Hepatocyte (in vitro differentiated cells): ENCODE measurements at places on chromosomes 1 and 21. TPM values are rescaled to one million over a fixed set of nuclear protein-coding genes. Genes with fewer than 3 reads are reported as not detected.

- no peak for DNase-seq
Observed at GRCh38 chr1:67193704-67194103, 27.4 kb downstream of the IL23R start.

GRCh38 chr1:65681096-65681495, 111.6 kb upstream of the PDE4B start:
- no peak for DNase-seq

DNA sequence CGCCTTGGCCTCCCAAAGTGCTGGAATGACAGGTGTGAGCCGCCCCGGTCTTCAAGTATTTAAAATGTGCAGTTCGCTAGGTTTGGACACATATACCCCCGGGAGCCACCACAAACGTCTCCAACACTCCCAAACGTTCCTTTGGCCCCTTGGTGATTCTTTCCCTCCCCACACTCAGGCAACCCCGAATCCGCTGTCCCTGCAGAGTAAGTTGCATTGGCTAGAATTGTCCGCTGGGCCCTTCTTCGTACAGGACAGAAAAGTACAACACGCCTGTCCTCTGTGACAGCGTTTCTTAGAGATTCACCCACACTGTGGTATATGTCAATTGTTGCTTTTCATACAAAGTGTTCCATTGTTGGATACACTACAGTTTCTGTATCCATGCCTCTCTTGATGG, 3.2 kb upstream of the PERM1 start:
- DNase-seq: no peak

DNA sequence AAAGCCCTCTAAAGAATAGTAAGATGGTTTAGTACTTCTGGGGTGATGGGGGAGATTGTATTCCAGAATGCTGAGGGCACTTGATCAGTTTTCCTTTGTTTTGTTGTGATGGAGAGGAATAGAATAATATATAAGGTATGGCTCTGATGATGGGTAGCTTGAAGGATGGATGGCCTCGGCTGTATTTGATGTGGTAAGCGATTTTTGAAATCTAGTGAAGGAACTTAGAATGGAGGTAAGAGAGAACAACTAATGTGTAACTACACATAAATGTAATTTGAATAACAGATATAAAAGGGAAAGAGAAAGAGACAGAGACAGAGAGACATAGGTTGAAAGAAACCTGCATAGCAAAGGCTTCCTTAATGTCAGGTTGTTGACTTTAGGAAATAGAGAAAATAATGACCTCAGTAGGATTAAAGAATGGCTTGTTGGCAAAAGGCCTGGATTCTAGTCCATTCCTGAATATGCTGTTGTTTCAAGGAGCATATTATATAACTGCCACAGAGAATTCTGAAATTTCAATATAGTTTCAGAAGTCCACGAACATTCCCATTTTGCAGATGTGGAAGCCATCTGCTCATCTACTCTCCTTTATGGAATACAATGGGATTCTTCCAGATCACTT, 58.7 kb downstream of the NIBAN1 start:
- no peak for DNase-seq

DNA sequence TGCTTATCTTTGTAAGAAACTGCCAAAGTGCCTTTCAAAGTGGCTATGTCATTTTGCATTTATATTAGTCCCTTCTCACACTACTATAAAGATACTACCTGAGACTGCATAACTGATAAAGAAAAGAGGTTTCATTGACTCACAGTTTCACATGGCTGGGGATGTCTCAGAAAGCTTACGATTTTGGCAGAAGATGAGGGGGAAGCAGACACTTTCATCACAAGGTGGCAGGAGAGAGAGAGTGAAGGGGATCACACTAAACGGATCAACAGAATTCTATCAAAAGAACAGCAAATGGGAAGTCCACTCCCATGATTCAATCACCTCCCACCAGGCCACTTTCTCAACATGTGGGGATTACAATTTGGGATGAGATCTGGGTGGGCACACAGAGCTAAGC, 1352.0 kb upstream of the B3GALT2 start:
- DNase-seq: no peak

DNA sequence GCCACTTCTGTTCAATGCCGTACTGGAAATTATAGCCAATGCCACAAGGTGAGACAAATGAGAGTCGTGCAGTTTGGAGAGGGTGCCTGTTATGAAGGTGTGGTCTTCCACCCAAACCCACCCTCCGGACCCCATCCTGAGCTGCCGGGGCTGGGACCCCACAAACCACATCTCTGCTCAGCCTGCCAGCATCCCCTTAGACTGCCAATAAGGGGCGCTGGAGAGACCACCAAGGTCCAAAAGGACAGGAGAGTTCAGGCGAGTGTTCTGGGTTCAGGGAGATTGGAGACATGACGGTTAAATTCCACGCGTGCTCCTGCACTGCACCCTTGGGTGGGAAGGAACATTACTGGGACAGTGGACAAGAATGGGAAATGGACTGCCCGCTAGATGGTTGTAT, 48.7 kb upstream of the COL18A1 start:
- no peak for DNase-seq

The SLAMF6 gene
- not detected in 2 replicates for total RNA-seq

- DNase-seq: no peak
Observed at GRCh38 chr1:68919075-68919474, 422.2 kb upstream of the DEPDC1 start.

The RPTN gene
- not detected in 2 replicates for total RNA-seq

GRCh38 chr21:37159053-37159776, 86.2 kb downstream of the TTC3 start:
- no peak for DNase-seq

GRCh38 chr1:208159555-208160258, 84.5 kb downstream of the PLXNA2 start:
- DNase-seq: peak; percentile 74

The ZBTB18 gene
- total RNA-seq: 9.6 and 10.9 TPM in 2 replicates

DNA sequence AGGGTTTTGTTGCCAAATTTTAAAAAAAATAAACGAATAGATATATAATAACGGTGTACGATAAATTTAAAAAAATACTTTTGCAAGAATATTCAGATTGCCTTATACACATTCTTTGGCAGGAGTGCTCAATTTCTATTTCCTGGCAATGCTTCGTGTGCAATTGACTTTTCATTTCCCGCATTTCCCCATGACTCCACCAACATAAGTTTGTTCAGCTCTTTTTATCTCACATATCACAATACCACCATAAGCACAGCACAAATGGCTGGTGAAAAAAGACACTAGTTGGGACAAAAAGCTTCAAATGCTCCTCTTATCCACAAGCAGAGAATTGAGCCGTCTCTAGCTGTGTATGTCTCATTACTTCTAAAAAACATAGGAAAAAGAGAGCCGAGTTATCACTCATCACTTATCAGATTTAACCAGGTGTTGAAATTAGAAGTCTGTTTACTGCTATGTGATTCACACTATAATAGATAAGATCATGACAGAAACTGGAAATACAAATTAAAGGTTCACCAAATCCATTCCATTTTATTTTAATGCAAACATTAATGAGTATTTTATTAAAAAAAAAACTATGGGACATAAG, 28.9 kb upstream of the RGS1 start:
- DNase-seq: no peak
